ENCODE measurements at places on chromosomes 6 and 20.

GRCh38 chr20:45503403-45503802 is 12.0 kb downstream of the SPINT3 start:
- no peak for DNase-seq

GRCh38 chr20:2178318-2179232 is 76.9 kb downstream of the STK35 start:
- DNase-seq = no peak

DNA sequence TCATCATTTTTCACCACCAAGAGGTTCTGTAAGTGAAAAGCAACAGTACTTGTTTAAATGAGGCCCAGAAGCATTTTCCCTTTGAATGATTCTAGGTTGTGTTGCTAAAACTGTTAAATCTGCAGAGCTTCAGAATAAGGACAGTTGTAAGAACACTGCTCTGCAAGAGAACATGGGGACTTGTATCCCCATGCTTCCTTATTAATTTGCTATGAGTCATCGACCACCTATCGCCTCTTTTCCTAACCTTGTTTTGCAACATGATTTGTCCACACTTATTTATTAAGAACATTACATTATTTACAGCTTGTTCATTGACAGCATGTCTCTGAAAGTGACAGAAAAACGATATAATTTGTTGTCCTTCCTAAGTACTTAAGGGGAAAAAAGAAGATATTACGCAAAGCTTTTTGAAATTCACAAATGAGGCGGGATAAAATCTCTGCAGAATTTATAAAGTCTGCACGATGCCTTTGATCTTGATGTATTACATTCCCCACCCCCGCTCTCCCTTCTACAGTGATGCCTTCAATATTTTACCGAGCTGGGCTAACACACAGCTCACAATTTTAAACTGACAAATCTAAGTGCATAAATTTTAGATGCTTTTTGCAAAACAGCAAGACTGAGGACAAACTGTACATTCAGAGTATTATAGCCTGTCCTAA is 220.0 kb upstream of the SPTLC3 start:
- no peak for DNase-seq

GRCh38 chr20:45626540-45626939 is 3.0 kb upstream of the WFDC10A start:
- no peak for DNase-seq

DNA sequence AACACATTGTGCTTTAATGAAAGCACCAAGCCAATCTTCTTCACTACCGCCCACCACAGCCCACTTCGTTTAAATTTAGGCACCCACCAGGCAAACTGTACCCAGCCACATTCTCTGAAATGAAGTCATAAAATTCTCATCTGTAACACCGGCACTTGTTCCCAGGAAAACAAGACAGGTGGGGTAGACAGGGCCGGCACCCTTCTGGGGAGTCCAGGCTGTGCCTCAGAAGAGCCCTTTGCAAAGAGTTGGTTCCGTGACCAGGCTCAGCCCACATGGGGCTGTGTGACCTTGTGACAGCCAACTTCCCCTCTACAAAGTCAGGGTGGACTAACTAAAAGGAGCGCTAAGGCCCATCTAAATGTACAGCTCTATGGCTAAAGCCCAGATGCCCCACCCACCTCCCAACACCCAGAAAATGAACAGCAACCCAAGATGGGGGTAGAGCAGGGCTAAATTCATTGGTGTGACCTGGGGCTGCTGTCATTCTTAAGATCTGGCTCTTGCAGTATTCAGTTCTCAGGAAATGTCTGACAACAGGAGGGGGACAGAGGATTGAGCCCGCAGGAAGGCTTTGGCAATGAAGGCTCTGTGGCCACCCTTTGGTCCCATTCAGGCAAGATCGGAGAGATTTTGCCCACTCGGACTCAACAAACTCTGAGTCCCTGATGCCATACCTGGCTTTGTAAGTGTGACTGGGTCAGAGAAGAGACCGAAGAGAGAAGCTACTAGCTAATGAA is 56.7 kb downstream of the TRERF1 start:
- DNase-seq = no peak

GRCh38 chr20:55740076-55740475 is 265.2 kb downstream of the CBLN4 start:
- DNase-seq = no peak

DNA sequence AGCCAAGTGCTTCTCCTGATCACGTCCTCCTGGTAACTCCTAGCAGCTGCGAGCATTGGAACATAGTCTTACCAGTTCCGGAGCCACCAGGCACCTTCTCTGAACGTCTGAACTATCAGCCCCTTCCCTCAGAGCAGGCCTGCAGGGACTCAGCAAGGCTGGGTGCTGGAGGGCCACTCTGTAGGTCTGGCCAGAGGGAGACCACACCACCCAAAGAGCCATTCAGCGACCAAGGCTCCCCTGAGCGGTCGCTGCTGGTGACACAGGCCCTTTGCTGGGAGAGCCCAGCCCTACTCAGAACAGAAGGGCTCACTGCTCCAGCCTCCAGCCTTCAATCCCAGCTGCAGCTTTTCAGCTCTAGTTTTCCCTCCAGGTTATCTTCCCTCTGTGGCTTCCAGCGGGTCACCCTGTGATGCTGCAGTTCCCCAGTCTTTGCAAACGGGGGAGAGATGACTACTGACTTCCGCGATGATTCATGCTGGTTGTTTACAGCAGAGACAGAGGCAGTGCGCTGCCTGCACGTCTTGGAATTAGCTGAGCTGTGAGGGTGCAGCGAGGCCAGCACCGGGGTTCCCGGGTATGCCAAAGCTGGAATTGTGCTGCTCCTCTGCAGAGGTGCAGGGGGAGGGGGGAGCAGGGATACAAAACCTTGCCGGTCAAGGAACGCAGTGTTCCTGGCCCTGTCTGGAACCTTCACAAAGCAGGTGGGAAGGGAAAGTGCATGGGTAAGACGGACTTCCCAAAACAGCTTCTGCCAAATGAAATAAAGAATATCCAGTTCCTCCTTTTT is 161.4 kb downstream of the LY86 start:
- no peak for DNase-seq

GRCh38 chr6:170372380-170373325 is 66.1 kb downstream of the FAM120B start:
- DNase-seq = no peak
